Type B pancreatic cell (in vitro differentiated cells): ENCODE measurements at places on chromosomes 1 and 21.

GRCh38 chr1:218346391-218347204 is 1.5 kb downstream of the TGFB2 start:
- peaks cover 42% of the 10 kb centered on the region for H3K27me3 ChIP-seq
- H3K36me3 ChIP-seq = peaks cover 16% of the 10 kb centered on the region
- H3K4me3 ChIP-seq = no peak overlapping the region
- H3K4me1 ChIP-seq = peaks cover 19% of the 10 kb centered on the region
- DNase-seq = no peak

DNA sequence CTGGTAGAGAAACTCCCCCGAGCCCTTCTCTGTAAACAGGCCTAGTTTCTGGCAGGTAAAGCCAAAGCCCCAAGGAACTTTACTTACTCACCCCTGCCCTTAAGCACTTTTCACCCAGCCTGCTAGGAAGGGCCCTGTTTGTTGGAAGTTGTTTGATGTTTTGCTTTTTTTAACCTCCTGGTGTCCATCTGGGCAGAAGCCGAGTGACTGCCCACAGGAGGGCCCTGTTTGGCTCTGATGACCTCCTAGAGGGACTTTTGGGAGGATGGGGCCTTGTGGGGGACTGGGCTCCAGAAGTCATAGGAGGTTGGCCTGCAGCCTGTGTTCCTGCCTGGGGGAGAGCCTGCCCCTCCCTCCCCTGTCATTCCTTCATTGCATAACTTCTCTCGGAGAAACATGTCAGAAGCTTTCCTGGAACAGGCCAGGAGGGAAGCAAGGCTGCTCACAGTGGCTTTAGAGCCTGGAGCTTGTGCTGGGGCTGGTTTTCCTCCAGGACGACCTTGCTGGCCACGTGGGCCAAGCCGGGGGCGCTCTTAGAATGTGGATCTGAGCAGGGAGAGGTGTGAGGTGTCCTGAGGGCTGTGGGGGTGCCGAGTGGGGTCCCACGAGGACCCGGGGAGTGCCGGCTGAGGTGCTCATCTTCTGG is 33.9 kb downstream of the COQ8A start:
- no peaks in the 10 kb centered on the region for H3K27me3 ChIP-seq
- peaks cover 8% of the 10 kb centered on the region for H3K36me3 ChIP-seq
- peaks cover 17% of the 10 kb centered on the region for H3K4me1 ChIP-seq
- DNase-seq = no peak

DNA sequence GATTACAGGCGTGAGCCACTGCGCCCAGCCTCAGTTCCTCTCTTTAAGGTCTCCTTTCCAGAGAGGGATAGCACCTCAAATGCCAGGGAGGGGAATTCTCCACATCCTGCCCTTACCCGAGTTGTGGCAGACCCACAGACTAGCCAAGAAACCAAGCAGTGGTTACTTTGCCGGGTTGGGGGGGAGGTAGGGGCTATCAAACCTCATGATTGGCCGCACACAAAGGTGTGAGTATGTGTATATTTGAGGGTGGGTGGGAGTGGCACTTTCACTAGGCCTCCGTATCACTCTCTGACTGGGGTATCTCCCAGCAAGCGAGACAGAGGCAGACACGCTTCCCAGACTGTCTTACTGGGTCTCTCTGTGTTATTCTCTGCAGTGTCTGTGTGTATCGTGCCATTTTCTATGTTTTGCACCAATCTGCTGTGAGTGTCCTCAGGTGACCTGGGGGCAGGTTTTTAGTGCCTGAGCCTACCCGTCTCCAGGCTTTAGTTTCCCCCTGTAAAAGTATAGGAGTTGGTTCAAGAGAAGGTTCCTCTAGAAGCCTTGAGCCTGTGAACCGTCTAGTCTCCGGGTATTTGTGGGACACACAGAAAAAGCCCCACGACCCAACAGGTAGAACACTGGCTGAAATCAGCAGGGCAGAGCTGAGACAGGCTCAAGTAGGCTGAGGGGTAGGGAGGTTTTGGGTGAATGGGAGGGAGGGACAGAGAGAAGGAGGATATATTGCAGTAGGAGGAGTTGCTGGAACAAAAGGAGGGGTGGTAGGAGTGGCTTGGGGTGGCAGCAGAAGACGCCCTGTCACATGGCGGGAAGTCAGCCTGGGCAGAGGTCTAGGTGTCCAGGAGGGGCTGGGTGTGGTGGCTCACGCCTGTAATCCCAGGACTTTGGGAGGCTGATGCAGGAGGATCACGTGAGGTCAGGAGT is 10.3 kb downstream of the LMNA start:
- H3K27me3 ChIP-seq = no peaks in the 10 kb centered on the region
- peaks cover 3% of the 10 kb centered on the region for H3K36me3 ChIP-seq

GRCh38 chr1:233005156-233005555 is 54.7 kb downstream of the NTPCR start:
- peaks cover 4% of the 10 kb centered on the region for H3K36me3 ChIP-seq
- H3K27me3 ChIP-seq = no peaks in the 10 kb centered on the region
- DNase-seq = no peak
- H3K4me1 ChIP-seq = peaks cover 9% of the 10 kb centered on the region
- no peak overlapping the region for H3K4me3 ChIP-seq

DNA sequence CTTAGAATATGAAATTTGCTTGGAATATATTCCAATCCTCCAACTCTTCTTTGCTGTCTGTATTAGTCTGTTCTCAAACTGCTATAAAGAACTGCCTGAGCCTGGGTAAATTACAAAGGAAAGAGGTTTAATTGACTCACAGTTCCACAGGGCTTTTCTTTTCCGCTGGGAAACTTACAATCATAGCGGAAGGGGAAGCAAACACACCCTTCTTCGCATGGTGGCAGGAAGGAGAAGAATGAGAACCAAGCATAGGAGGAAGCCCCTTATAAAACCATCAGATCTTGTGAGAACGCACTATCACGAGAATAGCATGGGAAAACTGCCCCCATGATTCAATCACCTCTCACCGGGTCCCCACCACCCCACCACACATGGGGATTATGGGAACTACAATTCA is 14.8 kb downstream of the CENPF start:
- no peaks in the 10 kb centered on the region for H3K4me1 ChIP-seq
- no peaks in the 10 kb centered on the region for H3K27me3 ChIP-seq
- no peak for DNase-seq
- peaks cover 22% of the 10 kb centered on the region for H3K36me3 ChIP-seq
- H3K27ac ChIP-seq = no peak overlapping the region

GRCh38 chr21:45154511-45155508 is 80.4 kb downstream of the ADARB1 start:
- peaks cover 33% of the 10 kb centered on the region for H3K4me1 ChIP-seq
- peak overlapping the region; percentile 71 for H3K27ac ChIP-seq
- no peak overlapping the region for H3K4me3 ChIP-seq
- H3K36me3 ChIP-seq = no peaks in the 10 kb centered on the region
